Suppressor macrophage treated with lipopolysaccharide for 4 hours (primary cell): ENCODE measurements at places on chromosomes 11 and 22.

DNA sequence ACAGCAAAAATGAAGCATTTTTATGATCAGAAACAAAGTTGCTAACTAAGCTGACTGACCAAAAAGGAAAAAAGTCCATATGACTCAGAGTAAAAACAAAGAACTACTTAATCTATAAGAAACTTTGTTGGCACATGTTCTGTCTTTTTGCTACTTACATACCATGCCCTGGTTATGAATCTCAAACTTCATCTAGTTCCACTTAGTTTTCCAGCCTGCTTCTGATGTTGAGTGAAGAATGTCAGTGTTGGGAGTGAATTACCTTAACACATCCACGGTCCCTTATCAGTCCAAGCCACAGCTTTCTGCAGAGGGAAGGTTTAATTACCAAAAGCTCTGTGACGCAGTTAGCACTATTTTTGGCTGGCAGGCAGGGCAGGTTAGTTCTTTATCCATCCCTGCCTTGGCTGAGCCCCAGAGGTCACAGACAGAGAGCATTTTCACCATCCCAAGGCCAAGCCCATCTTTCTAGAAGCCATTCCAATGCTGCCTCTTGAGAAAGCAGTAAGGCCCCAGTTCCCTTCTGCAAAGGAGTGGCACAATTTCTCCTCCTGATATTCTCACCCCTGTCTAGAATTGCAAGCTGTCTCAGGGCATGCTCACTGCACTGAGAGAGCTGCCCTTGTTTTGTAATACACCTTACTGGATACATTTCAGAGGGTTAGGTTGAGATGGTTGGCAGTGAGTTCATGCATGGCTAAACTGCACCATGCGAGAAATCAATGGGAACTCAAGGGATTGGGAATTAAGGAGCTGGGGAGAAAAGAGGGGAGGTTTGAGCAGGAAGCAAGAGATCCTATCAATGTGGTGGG lies 67.1 kb downstream of the SLC1A2 start:
- DNase-seq, result peak; percentile 55

GRCh38 chr11:119752946-119753345 lies 23.9 kb upstream of the NECTIN1 start:
- no peak for DNase-seq

GRCh38 chr22:25085930-25086901 lies 113.4 kb upstream of the CRYBB3 start:
- DNase-seq, result peak; percentile 7

DNA sequence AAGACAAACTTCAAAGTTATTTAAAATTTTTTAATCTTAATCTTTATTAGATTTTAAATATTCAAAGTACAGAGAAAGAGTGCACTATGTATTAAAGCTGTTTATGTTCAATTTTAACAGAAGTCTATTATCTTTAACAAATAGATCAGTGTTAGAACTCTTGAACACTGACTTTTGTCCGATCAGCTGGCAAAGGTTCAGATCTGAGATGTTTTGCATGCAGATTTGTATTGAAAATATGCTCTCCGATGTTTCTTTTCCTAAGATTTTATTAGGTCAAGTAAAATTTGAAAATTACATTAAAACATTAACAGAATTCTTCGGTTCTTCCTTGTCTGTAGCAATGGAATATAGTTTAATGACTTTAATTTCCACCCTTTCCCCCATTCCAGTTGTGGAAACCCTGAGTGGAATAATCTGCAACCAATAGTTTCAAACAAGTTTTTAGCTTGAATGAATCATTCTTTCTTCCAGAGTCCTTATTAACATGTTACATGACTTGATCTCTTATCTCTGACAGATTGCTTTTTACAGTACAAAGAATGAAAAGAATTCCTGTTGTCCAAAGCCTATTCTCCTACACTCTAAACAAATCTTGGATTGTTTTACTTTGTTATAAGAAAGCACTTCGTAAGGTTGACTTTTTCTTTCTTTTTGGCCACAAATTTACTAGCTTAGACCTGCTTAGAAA lies 11.4 kb upstream of the TCP11L1 start:
- DNase-seq, result no peak

GRCh38 chr22:19504900-19505734 lies 19.1 kb downstream of the CLDN5 start:
- no peak for DNase-seq

GRCh38 chr22:17578136-17578754 lies 14.9 kb downstream of the SLC25A18 start:
- DNase-seq, result no peak

- DNase-seq, result no peak
These were observed 32.0 kb upstream of the RELT start for GRCh38 chr11:73344191-73344607.

DNA sequence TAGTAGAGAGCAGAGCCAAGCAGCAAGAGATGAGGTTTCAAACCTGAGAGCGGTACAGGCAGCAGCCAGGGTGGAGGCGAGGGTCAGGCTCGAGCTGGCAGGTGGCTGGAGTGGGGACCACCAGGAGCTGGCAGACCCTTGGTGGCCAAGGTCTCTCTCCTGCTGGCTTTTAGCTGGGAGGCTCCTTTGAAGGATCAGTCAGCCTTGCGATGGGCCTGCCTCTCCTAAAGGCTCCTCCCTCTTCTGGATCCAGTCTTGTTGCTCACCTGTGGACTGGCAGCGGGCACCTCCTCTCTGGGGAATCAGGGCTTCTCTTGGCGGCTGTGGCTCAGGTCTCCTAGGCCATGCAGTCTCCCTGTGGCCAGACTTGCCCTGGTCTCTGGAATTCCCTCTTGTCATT lies 24.8 kb downstream of the TPST2 start:
- no peak for DNase-seq

- no peak for DNase-seq
These were observed 15.0 kb downstream of the ATG16L2 start for GRCh38 chr11:72829178-72829577.

DNA sequence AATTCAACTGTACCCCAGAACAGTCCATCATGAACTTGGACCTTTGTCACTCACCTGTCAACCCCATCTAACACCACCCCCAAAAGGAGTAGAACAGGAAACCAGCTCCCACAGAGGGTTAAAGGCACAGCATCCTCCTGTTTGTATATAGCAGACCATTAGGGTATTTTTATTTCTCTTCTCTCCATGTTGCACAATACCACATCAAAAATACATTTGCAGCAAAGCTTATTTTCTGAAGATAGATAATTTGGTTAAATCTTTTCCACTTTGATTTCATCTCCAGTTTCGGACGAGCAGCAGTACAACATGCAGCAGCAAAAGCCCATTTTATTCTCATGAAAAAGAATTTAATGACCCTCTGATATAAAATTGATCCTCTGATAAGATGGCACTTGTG lies 103.1 kb downstream of the KIRREL3 start:
- DNase-seq, result no peak

GRCh38 chr11:76723548-76723947 lies 53.0 kb upstream of the LRRC32 start:
- DNase-seq, result no peak

GRCh38 chr11:103279821-103280220 lies 170.6 kb downstream of the DYNC2H1 start:
- no peak for DNase-seq

GRCh38 chr11:34147581-34147980 lies 42.2 kb downstream of the NAT10 start:
- no peak for DNase-seq

GRCh38 chr11:69365558-69365957 lies 71.6 kb downstream of the MYEOV start:
- DNase-seq, result no peak

DNA sequence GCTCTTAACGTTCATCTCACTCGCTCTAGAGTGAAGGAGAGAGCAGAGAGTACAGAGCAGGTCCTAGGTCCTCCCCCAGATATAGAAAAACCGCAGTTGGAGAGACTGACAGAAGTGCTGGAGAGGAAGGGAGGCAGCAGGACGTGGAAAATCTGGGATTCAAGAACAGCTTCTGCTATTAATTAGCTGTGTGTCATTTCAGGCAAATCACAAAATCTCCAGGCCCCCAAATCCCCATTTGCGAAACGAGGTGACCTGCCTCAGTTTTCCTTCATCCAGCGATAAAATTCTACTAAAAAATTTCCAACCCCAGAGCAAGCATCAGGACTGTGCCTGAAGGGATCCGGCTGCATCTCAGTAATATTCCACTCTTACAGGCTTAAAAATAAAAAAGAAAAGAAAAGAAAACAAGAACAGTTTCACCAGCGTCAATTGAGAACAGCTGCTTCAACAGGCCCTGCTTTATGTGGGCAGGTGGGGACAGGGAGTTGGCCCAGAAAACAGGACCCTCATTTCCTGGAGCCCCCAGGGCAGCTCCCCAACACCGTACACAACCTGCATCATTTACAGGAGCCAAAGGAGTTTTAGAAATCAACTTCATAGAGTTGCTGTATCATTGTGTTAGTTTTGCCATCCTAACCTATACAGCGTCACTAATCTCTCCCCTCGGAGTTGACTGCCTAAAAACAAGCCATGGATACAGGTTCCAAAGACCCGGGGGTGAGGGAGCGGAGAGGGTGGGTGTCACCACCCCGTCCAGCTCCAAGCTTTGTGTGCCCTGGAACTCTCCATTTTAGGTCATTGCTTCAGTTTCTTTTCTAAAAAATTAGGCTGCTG lies 2.3 kb upstream of the MALAT1 start:
- DNase-seq, result peak; percentile 19

GRCh38 chr11:85813721-85814120 lies 2.8 kb upstream of the SYTL2 start:
- no peak for DNase-seq

DNA sequence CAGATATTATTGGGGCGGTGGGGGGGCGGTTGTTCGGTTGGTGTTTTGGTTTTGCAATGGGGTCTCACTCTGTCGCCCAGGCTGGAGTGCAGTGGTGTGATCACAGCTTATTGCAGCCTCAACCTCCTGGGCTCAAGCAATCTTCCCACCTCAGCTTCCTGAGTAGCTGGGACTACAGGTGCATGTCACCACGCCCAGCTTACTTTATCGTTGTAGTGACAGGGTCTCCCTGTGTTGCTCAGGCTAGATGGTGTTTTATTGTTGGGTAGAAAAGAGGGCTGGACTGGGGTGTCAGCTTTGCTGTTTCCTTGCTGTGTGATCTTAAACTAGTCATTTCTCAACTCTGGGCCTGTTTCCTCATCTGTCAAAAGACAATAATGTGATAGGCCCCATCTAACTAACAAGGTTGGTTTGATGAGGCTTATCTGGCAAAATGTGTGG lies 17.5 kb upstream of the MYH9 start:
- no peak for DNase-seq

- no peak for DNase-seq
These were observed 36.0 kb downstream of the PARVA start for GRCh38 chr11:12413141-12414052.

DNA sequence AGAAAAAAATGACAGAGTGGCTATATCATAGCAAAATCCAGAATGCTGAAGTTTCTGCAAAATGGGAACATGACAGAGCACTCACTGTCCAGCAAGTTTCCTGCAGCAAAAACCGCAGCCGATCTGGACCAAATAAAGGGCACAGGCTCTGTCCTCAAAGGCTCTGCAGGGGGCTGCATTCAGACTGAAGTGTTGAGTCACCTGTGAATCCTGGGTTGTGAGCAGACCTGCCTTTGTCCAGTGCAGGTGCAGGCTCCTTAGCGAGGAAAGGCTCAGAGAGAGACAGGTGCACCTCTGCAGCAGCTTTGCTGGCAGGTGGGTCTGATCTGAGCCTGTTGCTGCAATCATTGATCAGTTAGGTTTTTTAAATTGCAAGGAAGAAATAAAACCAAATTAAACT lies 29.3 kb upstream of the NFAM1 start:
- DNase-seq, result no peak

DNA sequence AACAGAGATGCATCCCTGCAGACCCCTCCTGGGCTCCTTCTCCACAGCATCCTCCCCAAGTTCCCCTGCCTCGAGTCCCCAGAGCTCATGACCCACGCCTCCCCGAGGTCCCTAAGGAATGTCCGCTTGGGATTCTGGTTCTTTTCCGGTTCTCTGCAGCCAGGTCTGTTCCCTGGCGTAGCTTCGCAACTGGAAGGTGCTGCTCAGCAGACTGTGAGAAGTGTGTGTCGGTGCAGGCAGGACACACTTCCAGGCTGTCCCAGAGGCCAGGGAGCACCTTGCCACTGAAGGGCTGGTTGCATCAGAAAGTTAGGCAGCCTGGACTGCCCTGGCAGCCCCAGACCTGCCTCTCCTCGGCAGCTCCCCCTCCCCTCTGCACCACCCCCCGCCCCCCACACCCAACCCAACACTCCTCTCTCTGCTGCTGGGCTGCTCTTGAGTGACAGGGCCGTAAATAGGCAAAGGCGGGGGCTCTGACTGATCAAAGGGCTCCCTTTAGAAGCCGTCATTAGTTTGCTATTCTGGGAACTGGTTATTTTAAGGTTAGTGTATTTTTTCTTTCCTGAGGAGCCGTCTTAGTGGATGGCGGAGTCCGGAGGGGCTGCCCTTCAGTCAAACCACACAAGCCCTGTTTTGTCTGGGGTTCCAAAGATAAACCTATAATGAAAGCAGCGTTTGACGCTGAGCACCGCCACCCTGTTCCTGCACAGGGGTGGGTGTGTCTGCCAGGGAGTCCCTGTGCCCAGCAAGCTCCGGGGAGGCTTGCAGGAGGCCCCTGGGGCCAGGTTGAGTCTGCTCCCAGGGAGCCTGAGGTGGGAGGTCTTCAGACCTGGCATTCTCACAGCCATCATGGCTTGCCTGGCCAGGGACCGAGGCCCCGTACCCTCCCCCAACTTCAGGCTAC lies 88.6 kb upstream of the KCNQ1OT1 start:
- DNase-seq, result no peak

- DNase-seq, result no peak
These were observed 64.2 kb downstream of the APOL5 start for GRCh38 chr22:35781898-35782297.

DNA sequence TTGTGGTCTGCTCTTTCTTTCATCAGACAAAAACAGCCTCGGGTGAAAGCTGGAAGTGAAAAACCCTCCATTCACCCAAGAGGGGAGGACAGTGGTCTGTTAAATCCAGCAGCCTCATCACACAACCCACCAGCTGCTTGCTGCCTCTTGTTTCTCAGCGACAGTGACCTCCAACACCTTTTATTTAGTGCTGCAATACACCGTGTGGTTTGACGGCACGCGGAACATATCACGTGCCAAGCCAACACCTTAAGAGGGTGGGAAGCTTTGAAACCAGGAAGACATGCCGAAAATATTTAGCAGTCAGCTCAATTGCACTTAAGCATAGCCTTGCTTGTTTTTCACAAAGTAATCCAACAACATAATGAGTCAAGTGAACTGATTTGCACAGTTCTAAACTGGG lies 39.8 kb upstream of the POGLUT3 start:
- DNase-seq, result no peak

DNA sequence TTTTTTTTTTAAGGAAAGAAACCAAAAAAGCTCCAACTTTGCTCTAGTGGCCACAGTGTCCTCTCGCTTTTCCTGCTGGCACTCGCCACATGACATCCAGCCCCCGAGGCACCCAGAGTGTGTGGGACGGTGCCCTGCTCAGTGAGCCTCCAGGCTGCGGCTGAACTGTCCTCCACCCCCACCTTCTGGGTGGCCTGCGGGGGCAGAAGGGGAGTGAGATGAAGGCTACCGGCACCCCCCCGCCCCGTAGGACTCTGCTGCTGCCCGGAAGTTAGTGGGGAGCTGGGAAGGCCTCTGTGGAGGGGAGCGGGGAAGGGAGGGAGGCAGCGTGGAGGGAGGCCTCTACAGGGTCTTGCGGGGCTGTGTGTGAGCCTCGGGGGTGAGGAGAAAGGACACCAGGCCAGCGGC lies 264.4 kb downstream of the CTTN start:
- no peak for DNase-seq

- DNase-seq, result no peak
These were observed 745.8 kb upstream of the ANO5 start for GRCh38 chr11:21446939-21447590.

- no peak for DNase-seq
These were observed 9.4 kb upstream of the PLAAT3 start for GRCh38 chr11:63623513-63624140.
